ENCODE measurements at places on chromosomes 2 and 18. TPM values are rescaled to one million over a fixed set of nuclear protein-coding genes. Genes with fewer than 3 reads are reported as not detected.

DNA sequence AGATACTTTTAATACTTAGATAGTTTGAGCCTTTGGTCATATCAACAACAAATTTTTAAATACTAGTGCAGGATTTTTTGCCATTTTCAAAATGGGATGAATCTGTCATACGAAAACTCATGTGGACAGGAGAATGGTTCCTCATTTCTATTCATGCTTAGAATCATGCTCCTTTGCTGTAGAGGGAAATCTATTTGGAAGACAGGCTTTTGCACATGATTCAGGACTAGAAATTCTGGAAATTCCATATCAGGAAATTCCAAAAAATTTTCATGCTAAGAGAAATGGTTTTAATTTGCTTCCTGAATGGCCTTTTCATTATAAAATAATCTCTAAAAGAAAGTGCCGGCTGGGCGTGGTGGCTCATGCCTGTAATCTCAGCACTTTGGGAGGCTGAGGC lies 39.3 kb downstream of the MOGAT1 start:
- H3K36me3 ChIP-seq: no peaks in the 10 kb centered on the region
- H3K27me3 ChIP-seq: no peaks in the 10 kb centered on the region
- peaks cover 33% of the 10 kb centered on the region for H3K4me1 ChIP-seq

DNA sequence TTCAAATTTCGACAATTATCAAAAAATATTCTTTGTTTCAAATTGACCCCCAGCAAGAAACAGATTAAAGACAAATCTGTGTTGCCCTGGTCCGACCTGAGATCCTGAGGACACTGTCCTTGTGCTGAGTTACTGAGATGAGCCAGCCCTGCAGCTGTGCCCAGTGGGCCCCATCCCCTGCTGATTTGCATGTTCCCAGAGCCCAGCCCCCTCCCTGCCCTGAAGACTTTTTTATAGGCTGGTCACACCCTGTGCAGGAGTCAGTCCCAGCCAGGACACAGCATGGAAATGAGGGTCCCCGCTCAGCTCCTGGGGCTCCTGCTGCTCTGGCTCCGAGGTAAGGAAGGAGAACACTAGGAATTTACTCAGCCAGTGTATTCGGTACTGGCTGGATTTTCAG lies 31.4 kb upstream of the ZNG1B start:
- no peak for DNase-seq
- H3K36me3 ChIP-seq: no peaks in the 10 kb centered on the region
- H3K27ac ChIP-seq: no peak overlapping the region
- H3K4me1 ChIP-seq: peaks cover 6% of the 10 kb centered on the region
- no peak overlapping the region for H3K4me3 ChIP-seq

DNA sequence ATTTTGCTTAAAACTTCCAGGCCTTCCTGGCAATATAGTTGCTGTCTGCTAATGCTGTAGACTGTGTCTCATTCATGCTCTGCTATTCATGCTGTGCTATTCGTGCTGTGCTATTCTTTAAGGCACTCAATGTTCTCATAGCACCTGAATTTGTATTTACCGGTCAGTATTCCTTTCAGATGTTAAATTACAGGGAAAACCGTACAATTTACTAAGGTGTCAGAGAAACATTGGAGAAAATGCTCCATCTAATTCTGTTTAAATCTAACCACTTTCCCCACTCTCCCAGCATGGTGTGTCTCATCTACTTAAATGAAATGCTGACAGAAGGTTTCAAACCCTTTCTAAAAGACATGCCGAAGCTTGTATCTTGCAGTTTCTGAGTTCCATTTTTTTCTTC lies 25.0 kb downstream of the FAM171B start:
- H3K27ac ChIP-seq: no peak overlapping the region
- H3K27me3 ChIP-seq: no peaks in the 10 kb centered on the region
- no peak overlapping the region for H3K4me3 ChIP-seq
- no peaks in the 10 kb centered on the region for H3K4me1 ChIP-seq
- DNase-seq: no peak
- H3K36me3 ChIP-seq: no peaks in the 10 kb centered on the region

DNA sequence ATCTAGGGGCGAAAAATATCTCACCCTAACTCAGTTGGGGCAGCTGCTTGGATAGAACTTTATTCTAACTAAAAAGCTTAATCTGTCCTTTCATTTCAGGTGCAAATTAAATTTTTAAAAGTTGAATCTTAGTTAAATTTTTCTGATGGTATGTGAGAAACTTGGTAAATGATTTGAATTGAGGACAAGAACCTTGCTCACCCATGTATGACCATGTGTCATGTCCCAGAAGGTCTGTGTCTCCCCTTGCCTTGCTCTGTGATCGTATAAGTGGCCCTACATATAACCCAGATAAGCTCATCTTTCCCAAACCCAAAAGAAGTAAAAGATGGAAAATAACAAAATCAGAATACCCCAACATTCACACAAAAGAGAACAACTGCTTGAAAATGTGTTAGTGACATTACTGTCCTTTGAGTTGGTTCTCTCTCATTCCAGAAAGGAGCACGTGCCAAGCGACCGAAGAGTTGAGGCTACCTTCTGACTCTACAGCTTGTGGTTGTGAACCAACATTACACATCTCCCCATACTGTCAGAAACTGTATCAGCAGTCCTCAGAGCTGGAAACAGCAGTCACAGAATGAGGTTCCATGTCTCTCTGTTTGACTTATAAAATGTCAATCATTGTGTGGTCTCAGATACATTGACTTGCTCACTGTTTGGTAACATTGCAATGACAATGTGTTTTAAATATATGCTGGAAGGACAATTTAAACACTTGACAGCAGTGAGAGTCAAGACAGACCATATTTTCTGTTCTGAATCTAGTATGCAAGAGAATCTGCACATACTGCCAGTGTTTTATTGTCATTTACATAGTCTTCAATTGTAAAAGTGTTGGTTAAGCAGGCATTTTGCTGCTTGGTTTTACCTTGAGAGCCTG lies 46.3 kb upstream of the TANK start:
- H3K4me1 ChIP-seq: peaks cover 30% of the 10 kb centered on the region
- peak overlapping the region; percentile 49 for H3K27ac ChIP-seq
- DNase-seq: no peak
- no peak overlapping the region for H3K4me3 ChIP-seq
- no peaks in the 10 kb centered on the region for H3K36me3 ChIP-seq

DNA sequence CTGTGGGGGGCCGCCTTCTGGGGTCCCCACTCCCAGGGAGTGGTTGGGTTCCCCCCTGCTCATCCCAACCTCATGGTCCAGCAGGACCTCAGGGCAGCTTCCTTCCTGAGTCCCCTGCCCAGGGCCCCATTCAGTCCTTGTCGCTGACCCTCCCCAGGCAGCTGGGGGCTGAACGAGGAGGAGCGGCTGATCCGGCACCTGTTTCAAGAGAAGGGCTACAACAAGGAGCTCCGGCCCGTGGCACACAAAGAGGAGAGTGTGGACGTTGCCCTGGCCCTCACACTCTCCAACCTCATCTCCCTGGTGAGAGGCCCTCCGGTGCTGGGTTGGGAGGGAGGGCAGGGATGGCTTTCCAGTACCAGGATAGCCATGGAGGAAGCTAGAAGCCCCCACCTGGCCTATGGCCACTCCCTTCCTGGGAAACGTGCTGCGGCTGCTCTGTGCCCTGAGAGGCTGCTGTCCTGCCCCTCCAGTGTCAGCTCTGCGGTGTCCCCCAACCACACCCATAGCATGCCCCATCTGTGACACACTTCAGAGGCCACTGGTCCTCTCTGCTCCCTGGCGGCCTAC lies 497 bp downstream of the CHRND start:
- H3K27ac ChIP-seq: no peak overlapping the region
- H3K27me3 ChIP-seq: no peaks in the 10 kb centered on the region
- DNase-seq: no peak
- H3K4me1 ChIP-seq: no peaks in the 10 kb centered on the region
- no peak overlapping the region for H3K4me3 ChIP-seq
- H3K36me3 ChIP-seq: no peaks in the 10 kb centered on the region

DNA sequence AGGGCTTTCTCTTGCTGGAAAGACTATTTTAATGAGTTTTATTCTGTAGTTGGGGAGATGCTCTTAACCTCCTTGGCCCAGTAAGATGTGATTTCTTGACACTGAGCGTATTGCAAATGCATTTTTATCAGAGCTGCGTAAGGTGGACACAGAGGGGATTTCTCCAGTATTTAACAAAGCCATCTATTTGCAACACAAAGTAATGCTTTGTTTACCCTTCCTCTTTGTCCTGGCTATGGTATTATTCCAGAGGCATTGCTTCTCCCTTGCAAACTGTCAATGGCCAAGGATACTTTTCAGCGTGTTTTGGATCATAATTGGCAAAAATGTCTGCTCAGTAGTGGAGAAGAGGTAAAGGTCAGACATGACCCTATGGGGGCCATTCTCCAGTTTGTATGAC lies 90.8 kb upstream of the PIK3C3 start:
- no peaks in the 10 kb centered on the region for H3K36me3 ChIP-seq
- no peaks in the 10 kb centered on the region for H3K4me1 ChIP-seq
- H3K4me3 ChIP-seq: no peak overlapping the region
- no peaks in the 10 kb centered on the region for H3K27me3 ChIP-seq
- H3K27ac ChIP-seq: no peak overlapping the region

- DNase-seq: no peak
- no peak overlapping the region for H3K4me3 ChIP-seq
- H3K36me3 ChIP-seq: no peaks in the 10 kb centered on the region
- H3K27ac ChIP-seq: no peak overlapping the region
- H3K27me3 ChIP-seq: no peaks in the 10 kb centered on the region
- H3K4me1 ChIP-seq: no peaks in the 10 kb centered on the region
Measured at GRCh38 chr2:37623406-37623805, 48.0 kb downstream of the CDC42EP3 start.

DNA sequence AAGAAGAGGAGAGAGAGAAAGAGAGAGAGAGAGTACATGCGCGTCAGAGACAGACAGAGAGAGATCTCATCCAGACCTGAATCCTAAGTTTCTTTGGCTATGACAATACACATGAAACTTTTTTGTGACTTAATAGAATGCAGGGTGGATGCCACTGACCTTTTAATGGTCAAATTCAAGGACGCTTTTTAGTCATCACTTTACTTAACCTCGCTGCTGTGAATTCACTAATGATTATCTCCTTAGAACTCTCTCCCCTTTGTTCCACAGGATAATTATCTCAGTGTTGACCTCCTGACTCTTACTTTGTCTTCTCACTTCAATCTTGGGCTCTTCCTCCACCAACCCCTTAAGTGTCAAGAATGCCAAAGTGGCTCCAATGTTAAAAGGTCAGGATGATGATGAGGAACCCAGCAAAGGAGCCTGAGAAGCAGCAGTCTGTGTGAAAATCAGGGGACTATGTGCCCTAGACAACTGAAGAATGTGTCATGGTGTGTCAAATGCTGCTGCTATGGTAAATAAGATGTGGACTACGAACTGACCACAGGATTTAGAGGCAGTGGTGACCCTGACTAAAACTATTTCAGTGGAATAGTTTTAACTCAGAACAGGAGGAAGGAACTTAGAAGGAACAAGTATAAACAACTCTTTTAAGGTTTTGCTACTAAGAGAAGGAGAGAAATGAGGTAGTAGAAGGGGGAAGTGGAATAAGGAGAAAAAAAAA lies 382.1 kb downstream of the ZEB2 start:
- no peaks in the 10 kb centered on the region for H3K27me3 ChIP-seq
- H3K4me3 ChIP-seq: no peak overlapping the region
- H3K36me3 ChIP-seq: no peaks in the 10 kb centered on the region
- no peak overlapping the region for H3K27ac ChIP-seq
- no peaks in the 10 kb centered on the region for H3K4me1 ChIP-seq
- DNase-seq: no peak

DNA sequence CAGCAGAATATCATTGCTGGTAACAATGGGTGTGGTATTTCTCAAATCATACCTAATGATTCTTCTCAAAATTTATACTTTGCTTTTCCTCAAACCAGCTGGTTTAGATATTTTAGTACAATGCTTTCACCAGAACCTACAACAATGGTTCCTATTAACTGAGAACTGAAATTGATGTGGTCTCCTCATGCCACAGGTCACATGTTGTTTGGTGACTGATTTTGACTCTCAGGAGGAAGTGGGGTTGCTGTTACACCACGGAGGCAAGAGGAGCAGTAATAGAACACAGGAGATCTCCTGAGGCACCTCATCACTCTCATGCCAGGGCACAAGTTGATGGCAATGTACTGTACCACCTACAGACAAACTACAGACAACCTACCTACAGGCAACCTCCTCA lies 3.0 kb upstream of the CEP68 start:
- H3K36me3 ChIP-seq: no peaks in the 10 kb centered on the region
- peaks cover 22% of the 10 kb centered on the region for H3K4me1 ChIP-seq
- DNase-seq: no peak
- no peak overlapping the region for H3K27ac ChIP-seq
- H3K27me3 ChIP-seq: no peaks in the 10 kb centered on the region

DNA sequence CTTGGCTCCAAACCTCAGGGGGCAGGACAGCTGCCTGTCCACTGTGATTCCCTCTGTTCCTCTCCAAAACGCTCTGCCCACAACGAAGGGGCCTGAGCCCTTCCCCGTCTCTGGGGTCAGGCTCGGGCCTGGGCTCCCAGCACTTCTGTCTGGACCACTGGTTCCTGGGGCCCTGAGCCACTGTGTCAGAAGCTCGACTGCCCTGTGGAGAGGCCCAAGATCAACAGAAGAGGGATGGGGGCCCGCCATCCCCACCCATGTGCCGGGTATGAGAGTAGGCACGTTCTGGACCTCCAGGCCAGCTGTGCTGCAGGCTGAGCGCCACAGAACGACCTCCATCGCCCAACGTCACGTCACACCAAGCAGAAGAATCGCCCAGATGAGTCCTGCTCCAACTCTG lies 119.9 kb upstream of the HS6ST1 start:
- H3K4me3 ChIP-seq: no peak overlapping the region
- H3K36me3 ChIP-seq: no peaks in the 10 kb centered on the region
- no peaks in the 10 kb centered on the region for H3K27me3 ChIP-seq
- no peak overlapping the region for H3K27ac ChIP-seq
- peaks cover 14% of the 10 kb centered on the region for H3K4me1 ChIP-seq

GRCh38 chr2:29314816-29315571 lies 199.8 kb downstream of the CLIP4 start:
- DNase-seq: no peak
- H3K27ac ChIP-seq: no peak overlapping the region

GRCh38 chr2:33215299-33215698 lies 261.1 kb upstream of the RASGRP3 start:
- H3K27me3 ChIP-seq: no peaks in the 10 kb centered on the region
- H3K36me3 ChIP-seq: no peaks in the 10 kb centered on the region
- H3K27ac ChIP-seq: no peak overlapping the region
- DNase-seq: no peak
- H3K4me1 ChIP-seq: peaks cover 37% of the 10 kb centered on the region

- no peak for DNase-seq
- H3K4me3 ChIP-seq: no peak overlapping the region
- H3K4me1 ChIP-seq: no peaks in the 10 kb centered on the region
Measured at GRCh38 chr2:144836635-144837350, 316.9 kb upstream of the ZEB2 start.

- no peak for DNase-seq
- no peaks in the 10 kb centered on the region for H3K36me3 ChIP-seq
- H3K27me3 ChIP-seq: no peaks in the 10 kb centered on the region
- H3K4me3 ChIP-seq: no peak overlapping the region
- no peaks in the 10 kb centered on the region for H3K4me1 ChIP-seq
Measured at GRCh38 chr2:69143748-69144360, 130.9 kb downstream of the ANTXR1 start.

The RNU2-63P gene
- 19.4 TPM for total RNA-seq

The CNGA3 gene
- total RNA-seq: not detected

The SERPINB3 gene
- not detected for total RNA-seq

Data from Caco-2 (cell line).